GM04503 (cell line): ENCODE measurements at places on chromosomes 2 and 18.

- no peak for DNase-seq
Observed at GRCh38 chr2:156490466-156490840, 54.3 kb downstream of the GPD2 start.

DNA sequence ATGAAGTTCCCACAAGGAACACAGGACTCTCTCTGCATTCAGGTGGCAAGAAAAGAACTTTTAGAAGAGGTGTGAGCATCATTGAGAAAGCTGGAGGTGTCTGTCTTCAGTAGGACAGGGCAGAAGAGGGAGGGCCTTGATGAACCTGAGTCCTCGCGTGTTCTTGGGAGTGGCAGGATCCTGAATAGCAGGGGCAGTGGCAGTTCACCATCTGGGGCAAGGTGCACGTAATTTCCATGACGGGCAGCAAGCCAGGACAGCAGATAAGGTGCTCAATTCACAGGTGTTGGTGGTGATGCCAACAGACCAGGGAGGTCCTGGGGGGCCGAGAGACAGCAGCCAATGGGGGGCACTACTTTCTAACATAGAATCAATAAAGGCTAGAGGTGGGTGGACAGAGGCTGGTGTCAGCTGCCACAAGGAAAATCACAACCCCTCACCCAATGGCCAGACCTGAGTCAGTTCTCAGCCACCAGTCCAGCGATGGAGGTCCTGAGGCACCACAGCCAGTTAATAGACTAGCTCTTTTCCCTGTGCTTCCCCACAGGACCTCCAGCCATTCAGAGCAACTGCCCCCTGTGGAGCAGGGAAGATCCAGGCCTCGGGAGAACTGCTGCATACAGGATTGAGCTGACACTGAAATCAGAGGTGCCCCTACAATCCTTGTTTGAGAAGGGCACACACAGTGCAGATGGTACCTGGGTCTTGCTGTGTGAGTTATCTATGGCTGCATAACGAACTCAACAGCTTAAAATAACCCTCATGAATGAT lies 10.9 kb upstream of the HDAC4 start:
- DNase-seq, result no peak

DNA sequence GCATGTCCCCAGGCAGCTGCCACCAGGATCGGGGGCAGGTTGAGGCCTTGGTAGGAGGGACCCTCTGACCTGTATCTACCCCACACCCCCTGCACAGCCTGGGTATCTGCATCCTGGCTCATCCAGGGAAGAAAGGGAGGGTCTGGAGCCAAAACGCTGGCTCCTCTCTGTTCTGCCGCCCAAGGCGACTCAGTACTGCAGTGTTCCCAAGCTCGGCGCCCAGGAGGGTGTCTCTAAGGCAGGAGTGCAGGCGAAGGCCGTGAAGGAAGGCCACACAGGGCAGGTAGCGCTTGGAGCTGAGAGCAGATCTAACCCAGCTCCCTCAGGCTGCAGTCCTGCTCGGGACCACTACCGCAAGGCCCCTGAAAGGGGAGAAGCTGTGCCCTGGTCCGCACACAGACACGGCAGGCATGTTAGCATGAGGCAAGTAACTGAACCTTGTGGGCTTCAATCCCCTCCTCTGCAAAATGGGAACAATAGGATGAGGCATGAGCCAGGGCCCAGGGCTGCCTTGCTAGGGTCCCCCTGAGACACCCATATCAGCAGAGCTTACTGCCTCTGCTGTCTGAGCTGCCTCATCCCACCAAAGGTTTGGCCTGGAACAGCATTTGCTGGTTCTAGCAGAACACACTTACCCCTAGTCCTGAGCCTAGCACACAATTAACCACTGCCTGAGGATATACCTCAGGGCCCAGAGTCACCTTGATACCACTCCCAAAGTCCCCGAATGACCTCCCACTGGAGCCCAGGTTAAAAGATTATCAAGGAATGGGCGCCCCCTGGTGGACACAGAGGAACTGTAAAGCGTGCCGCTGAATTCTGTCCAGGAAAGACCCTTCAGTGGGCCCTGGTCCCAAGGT lies 6.5 kb downstream of the PTMA start:
- DNase-seq, result no peak

DNA sequence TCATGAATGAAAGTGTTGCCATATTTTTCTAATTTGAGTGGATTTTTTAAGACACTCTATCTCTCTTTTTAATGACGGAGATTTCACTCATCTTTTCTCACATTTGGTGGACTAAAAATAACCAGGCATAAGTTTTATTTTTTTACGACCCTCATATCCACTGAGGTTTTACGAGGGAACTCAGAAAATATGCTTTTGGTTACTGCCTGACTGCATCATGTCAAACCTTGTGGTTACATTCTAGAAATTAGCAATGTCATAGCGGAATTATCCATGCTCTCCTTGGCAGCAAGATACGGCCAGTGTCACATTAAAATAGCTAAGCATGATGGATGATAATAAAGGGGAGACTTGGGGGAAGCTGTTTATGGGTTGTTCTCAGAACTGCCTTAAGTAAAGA lies 428.6 kb upstream of the FSHR start:
- no peak for DNase-seq

DNA sequence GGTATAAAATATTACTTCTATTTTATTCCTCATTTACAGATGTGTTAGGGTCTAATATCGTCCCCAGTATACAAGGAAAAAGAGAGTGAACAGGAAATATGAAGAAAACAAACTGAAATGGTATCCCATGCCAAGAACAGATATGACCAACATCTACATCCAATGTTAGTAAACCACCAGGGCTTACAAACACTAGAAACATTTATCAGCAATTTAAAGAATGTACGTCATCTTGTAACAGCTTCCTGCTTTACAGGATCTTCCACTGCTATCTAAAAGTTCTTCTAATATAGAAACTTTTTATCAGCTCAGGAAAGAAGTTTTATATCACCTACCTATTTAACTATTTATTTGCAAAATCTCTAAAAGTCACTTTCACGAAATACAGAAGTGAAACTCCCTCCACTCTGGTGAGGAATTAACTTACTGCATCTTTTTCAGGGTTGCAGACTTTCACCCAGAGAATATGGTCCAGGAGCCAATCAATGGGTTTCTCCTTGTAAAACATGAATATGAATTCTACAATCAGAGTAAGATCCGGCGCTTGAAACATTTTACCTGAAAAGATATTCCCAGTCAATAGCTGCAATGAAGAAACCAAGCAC lies 35.2 kb downstream of the UNC50 start:
- DNase-seq, result no peak

GRCh38 chr2:705971-706511 lies 28.8 kb upstream of the TMEM18 start:
- DNase-seq, result no peak

GRCh38 chr2:46268196-46268595 lies 29.0 kb upstream of the EPAS1 start:
- no peak for DNase-seq

DNA sequence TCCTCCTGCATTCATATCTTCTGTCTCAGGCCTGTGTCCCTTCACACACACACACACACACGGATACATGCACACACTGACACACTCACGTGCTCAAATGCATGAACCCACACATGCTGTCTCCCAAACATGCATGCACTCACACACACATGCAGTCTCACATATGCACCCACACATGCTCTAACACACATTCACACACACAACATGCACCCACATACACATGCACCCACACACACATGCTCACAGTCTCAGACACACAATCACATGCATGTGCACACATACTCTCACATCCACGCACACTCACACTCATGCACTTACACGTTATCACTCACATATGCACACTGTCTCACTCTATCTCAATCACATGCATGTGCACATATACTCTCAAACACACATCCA lies 1.9 kb upstream of the CD226 start:
- no peak for DNase-seq

- DNase-seq, result no peak
Observed at GRCh38 chr18:44065206-44065605, 615.5 kb upstream of the SETBP1 start.

DNA sequence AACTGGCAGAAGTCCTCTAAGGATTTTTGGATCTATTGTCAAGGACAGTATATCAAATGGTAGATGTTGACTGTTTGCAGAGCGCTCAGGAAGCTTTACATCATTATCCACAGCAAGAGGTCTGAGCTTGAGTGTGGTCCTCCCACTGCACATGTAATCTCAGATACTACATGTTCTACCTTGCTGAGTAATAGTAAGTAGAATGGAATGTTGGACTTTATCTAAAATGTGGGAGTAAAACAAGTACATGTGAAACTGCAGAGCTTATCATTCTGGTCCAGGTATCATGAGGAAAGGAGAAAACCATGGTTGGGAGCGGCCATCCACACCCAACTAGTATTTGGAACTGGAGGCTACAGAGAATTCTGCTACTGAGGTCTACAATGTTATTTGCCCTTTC lies 19.3 kb upstream of the CD28 start:
- DNase-seq, result no peak

DNA sequence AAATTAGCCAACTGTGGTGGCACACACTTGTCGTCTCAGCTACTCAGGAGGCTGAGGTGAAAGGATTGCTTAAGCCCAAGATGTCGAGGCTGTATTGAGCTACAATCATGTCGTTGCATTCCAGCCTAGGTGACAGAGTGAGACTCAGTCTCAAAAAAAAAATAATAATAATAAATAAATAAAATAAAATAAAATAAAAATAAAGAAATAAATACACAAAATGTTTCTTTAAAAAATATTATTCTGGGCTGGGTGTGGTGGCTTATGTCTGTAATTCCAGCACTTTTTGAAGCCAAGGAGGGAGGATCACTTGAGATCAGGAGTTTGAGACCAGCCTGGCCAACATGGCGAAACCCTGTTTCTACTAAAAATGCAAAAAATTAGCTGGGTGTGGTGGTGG lies 272.8 kb downstream of the AGPS start:
- no peak for DNase-seq

- DNase-seq, result peak; percentile 7
Observed at GRCh38 chr2:222690564-222691200, 19.2 kb downstream of the MOGAT1 start.

DNA sequence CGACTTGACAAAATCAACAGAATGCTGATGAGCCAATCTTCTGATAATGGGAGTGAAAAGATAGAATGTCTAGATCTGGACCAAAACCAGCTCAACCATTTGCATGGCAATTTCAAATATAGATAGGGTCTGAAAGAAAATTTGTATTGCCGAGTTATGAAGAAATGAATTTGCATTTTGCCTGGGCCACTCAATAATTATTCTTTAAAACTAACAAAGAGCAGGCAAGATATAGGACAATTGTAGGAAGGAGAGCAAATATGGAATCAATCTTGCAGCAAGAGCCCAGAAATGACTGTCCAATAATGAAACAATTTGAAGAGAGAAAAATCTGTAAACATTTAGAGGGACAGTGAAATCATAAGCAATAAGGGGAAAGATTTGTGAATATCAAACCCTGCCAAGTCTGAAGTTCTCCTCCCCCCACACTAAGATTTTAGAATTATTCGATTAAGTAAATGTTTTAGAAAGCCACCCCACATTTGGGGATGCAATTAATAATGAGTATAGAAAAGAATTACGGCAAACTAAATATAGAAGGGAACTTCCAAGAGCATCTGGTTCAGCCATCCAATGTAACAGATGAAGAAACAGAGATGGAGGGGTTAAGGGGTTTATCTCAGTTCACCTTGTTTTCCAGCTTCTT lies 377.4 kb downstream of the SETBP1 start:
- no peak for DNase-seq
